Fibroblast of lung (primary cell): ENCODE measurements at places on chromosomes 3 and 15. TPM values are rescaled to one million over a fixed set of nuclear protein-coding genes. Genes with fewer than 3 reads are reported as not detected.
A peak's percentile ranks its signal among the peaks of the same experiment; 100 is the strongest.

The LRRC15 gene
- 1.3 and 2.3 TPM in 2 replicates for total RNA-seq

The CHRNA3 gene
- total RNA-seq: not detected in 2 replicates

- H3K27ac ChIP-seq: no peak overlapping the region
- H3K27me3 ChIP-seq: no peaks in the 10 kb centered on the region
- peak; percentile 87 for DNase-seq
- H3K4me3 ChIP-seq: no peak overlapping the region
Measured at GRCh38 chr3:69212411-69213160, 90.2 kb upstream of the LMOD3 start.

GRCh38 chr3:184178521-184179138 lies 4.0 kb downstream of the AP2M1 start:
- H3K4me1 ChIP-seq: peaks cover 7% of the 10 kb centered on the region
- no peak for DNase-seq
- H3K27ac ChIP-seq: peak overlapping the region; percentile 4
